ENCODE measurements at places on chromosomes 1 and 21.

DNA sequence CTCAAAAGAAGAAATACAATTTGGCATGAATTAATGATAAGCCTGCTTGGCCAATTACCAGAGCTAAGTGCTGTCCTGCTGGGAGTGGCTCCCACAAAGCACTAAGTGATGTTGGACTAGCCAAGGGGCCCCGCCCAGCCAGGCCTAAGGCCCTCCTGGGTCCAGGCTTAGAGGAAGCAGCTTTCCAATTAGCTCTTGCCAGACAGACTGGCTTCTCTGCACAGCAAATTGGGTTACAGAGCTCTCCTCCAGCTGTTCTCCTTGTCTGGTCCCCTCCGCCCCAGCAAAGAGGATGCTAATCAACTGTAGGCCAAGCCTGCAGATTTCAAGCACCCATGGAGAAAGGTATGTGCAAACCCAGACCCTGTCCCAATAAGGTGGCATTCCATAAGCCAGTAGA lies 151.9 kb downstream of the DMRTA2 start:
- DNase-seq: no peak

- no peak for DNase-seq
Measured at GRCh38 chr1:179747611-179748010, 4.5 kb downstream of the FAM163A start.

DNA sequence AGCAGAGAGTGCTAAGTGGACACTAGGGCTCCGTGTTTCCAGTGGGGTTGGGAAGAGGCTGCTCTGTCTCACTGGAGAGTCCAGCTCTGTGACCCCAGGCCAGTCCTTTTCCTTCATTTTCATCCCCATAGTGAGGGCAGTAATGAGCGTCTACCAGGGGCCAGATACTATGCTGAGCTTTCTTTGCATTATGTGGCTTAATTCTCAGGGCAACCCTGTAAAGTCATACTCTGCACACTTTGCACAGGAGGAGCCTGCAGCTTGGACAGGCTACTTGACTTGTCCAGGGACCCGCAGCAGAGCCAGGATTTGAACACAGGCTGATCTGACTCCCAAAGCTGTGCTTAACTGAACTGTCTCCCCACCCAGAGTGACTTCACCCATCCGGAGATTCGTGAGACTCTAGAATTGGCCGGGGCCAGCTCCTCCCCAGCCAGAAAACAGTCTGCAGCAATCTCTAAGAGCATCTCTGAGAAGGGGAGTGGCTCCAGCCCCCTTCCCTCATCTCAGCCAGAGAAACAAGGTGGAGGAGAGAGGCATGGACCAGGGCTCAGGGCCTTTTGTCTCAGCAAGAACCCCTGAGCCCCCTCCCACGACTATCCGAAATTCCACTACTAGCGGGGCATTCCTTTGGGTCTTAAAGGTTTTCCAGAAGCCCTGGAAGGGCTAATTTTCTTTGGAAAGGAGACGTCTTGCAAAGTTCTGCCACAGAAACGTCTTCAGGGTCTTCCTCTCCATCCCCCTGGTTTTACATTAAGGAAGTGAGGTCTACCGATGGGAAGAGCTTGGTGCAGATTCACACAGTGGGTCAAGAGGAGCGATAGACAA lies 866 bp upstream of the FNDC5 start:
- no peak for DNase-seq

DNA sequence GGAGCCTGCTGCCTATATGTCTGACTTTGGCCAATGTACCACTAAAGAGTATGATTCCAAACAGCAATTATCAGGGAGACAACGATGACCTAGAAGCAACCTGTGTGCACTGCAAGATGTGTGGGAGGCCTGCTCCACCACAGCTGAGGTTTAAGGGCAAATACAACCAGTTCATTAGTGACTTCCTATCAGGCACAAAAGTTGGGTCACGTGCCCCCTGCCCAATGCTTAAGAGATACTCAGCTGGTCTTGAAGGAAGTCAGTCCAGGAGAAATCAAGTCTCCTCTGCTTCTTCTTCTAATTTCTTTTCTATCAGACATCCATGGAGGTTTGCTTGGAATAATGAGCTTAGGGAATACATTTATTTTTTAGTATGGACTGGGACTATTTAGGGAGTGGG lies 296.0 kb downstream of the HLX start:
- DNase-seq: no peak

GRCh38 chr1:99228153-99228552 lies 36.1 kb upstream of the PLPPR4 start:
- no peak for DNase-seq

- DNase-seq: peak; percentile 14
Measured at GRCh38 chr21:42030311-42030710, 20.2 kb upstream of the ZBTB21 start.

DNA sequence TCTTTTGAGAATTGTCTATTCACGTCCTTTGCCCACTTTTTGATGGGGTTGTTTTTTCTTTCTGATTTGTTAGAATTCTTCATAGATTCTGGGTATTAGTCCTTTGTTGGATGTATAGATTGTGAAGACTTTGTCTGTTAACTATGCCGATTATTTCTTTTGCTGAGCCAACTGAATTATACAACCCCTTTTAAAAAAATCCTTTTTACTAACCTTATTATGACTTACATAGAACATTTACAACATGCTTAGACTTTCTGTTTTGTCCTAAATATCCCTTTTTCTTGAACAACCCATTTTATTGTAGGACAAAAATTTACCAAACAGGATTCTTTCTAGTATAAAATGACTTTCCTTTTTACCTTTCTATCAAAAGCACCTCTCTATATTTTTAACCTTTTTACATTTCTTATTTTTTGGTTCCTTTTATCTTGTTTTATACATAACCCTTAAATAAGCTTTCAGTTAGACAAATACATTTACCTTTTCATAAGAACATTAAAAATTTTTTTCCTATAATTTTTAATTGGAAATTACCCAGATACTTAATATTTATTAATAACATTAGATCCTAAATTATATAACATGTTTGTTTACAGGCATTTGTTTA lies 70.4 kb upstream of the TTLL7 start:
- DNase-seq: no peak

DNA sequence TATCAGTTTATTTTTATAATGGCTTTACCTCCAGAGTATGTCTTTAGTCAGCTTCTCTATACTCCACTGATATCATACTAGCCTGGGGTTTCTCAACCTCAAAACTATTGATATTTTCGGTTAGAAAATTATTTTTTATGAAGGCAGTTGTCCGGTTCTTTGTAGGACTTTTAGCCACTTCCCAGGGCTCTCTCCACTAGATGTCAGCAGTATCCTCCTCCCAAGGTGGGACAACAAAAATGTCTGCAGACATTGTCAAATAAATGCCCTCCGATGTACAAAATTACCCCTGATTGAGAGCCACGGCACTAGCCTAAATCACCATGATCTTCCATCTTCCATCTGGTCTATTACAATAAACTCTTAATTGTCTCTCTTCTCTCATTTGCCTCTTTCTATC lies 4.1 kb upstream of the GRIK1 start:
- DNase-seq: no peak

- DNase-seq: no peak
Measured at GRCh38 chr1:17750333-17750732, 4.8 kb upstream of the ACTL8 start.

GRCh38 chr1:14015917-14016316 lies 315.9 kb downstream of the PRDM2 start:
- DNase-seq: no peak

GRCh38 chr21:25903607-25904006 lies 168.8 kb downstream of the GABPA start:
- peak; percentile 68 for DNase-seq

GRCh38 chr1:44015206-44015605 lies 16.1 kb downstream of the SLC6A9 start:
- no peak for DNase-seq
